ENCODE measurements at places on chromosomes 11 and 22.

- no peak for DNase-seq
Measured at GRCh38 chr11:104844451-104844850, 53.8 kb downstream of the CASP12 start.

GRCh38 chr11:75518771-75519653, 6.7 kb downstream of the GDPD5 start:
- DNase-seq: no peak

GRCh38 chr11:17209939-17210245, 2.1 kb upstream of the PIK3C2A start:
- no peak for DNase-seq

DNA sequence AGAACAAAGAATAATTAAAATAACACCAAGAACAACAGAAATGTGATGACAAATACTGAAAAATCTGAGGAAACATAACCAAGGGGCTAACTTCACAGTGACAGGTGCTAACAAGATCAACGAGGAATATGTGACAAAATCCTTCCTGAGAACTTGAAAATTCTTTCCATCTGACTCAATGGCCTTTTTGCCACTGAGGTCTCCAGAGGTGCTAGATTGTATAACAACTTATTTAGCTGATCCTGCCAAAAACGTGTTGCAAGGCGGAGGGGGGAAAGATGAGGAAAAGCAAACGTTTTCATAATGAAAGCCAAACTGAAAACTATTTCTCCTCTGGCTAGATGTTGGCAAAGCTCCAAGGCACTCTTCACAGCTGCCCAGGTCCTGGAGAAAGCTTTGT, 364.5 kb downstream of the NTM start:
- DNase-seq: no peak

DNA sequence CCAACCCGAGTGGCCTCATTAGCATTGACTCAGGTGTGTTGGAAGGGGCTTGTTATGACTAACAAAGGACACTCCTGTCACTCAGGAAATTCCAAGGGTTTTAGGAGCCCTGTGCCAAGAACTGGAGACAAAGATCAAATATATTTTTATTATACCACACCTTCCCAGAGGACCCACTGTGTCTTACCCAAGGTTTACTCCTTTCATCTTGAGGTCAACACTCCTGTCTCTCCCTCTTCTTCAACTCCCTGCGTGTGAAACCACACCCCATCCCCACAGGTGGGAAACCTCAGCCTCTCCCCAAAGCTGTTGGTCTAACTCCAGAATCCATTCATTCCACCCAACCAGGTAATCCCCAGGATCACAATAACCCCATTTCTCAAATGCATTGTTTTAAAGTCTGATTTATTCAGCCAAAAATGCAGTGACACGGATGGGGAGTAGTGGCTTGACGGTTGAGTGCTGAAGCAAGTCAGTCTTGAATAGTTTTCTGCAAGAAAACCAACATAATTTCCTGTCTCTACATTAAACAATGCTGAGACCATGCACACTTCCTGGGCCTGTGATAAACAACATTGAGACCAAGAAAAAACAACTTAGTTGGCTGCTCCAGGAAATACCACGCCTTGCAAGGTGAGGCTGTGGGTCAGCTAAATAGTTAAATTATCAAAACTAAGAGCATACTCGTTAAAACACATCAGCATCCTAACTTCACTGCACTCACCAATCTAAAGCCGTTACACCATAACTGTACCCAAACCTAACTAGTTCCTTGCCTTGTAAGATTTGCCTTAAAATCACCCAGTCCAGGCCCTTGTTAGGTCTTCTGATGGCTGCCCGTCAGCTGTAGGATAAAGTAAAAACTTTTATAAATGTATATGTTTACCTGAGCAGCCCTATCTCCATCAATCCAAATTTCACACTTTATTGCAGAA, 38.5 kb upstream of the SPON1 start:
- no peak for DNase-seq

GRCh38 chr22:28465841-28466240, 213.8 kb downstream of the TTC28 start:
- DNase-seq: no peak

DNA sequence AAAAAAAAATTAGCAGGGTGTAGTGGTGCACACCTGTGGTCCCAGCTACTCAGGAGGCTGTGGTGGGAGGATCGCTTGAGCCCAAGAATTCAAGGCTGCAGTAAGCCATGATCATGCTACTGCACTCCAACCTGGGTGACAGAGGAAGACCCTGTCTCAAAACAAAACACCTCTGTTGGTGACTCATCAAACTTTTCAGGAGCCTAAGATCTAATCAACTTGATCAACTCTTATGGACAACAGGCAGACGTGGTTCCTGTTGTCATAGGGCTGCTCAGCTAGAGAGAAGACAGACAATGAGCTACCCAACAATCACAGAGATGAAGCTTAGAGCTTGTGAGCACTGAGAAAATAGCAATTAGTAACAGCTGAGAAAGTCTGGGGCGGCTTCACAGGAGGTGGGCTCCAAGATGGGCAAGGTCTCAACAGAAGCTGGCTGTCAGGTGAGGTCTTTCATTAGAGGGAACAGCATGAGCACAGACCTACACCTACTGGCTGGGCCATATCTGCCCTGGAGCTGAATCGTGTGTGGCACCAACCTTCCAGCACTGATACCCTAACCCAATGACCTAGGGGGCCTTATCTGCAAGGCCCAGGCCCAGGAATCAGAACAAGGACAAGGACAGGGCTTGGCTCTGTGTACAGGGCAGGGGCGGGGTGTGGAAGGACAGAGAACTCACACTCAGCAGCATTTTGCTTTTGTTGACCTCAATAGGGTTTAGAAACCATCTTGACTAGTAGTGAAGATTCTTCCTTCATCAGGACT, 7.2 kb upstream of the UCP3 start:
- DNase-seq: no peak

DNA sequence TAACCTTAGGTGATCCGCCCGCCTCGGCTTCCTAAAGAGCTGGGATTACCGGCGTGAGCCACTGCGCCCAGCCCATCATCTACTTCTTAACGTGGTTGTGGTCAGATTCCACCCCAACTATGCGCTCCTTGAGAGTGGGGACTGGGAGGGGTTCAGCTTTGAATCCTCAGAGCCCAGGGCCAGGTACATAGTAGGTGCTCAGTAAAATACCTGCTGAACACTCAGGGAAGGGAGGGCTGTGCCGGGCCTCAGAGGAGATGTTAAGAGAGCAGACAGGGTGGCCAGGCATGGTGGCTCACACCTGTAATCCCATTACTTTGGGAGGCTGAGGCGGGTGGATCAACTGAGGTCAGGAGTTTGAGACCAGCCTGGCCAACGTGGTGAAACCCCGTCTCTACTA, 1.2 kb upstream of the LGALS1 start:
- DNase-seq: no peak

GRCh38 chr11:114192841-114193389, 103.3 kb upstream of the NNMT start:
- DNase-seq: no peak

- DNase-seq: peak; percentile 85
Measured at GRCh38 chr22:37229805-37230672, 14.0 kb downstream of the RAC2 start.

- no peak for DNase-seq
Measured at GRCh38 chr11:84890676-84891075, 736.5 kb downstream of the DLG2 start.

GRCh38 chr22:33757041-33757801, 163.1 kb downstream of the LARGE1 start:
- DNase-seq: no peak

- no peak for DNase-seq
Measured at GRCh38 chr11:119422809-119423508, at the start of gene THY1. TSS of gene THY1 (minus strand) at chr11:119423172. CDS start at chr11:119420905, 2,267 bp downstream.

DNA sequence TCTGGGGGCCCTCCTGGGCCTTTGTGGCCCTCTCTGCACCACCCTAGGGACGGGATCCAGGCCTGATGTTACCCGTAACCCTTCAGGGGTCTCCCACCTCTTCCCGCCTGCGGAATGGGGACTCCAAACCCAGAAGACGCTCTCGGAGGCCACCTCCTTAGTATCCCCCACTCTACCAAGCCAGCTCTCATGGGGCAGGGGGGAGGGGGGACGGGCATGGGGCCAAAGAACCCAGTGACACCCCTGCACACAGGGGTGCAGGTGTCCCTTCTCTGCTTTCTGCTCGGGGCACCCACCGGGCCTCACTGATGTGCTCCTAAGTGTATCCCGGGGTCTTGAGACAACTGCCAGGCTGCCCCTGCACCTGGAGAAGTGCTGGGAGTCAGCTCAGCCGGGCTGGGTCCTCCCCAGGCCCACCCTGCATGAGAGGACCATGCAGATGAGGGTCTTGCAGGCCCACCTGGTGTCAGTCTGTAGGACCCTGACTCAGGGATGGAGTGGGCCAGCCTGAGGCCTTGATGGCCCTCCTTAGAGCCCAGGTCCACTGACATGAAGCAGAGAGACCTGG, 176.9 kb downstream of the IGLL1 start:
- DNase-seq: no peak

DNA sequence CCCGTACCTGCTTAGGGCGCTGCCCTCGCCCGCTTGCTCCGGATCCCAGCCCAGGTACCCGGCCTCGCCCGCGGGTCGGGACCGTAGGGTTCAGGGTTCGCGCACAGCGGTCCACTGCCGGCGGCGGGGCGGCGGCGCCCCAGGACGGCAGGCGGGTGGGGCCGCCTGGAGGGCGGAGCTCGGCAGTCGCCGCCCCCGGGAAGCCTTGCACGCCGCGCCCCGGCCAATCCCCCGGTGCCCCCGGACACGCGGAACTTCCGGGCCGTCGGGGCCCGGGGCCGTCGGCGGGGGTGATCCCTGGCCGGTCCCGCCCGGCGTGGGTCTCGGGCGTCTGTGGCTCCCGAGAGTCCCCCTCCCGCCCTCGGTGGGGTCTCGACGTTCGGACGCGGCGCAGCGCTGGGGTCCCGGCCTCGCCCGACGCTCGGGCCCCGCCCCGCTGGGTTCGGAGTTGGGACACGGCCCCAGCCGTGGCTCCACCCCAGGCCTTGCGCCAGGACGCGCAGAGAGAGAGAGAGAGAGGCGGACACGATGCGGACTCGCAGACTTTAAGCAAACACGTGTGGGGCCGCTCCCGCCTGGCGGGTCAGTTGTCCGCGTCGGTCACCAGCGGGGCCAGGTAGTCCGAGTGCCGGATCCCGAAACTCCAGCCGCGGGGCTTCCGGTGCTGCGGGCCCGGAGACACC, at the start of gene TYMP:
TYMP (minus strand) TSS at position 116 of the 683 bp plus-strand sequence. CDS start 303 bp downstream, outside the sequence.
- DNase-seq: peak; percentile 57

DNA sequence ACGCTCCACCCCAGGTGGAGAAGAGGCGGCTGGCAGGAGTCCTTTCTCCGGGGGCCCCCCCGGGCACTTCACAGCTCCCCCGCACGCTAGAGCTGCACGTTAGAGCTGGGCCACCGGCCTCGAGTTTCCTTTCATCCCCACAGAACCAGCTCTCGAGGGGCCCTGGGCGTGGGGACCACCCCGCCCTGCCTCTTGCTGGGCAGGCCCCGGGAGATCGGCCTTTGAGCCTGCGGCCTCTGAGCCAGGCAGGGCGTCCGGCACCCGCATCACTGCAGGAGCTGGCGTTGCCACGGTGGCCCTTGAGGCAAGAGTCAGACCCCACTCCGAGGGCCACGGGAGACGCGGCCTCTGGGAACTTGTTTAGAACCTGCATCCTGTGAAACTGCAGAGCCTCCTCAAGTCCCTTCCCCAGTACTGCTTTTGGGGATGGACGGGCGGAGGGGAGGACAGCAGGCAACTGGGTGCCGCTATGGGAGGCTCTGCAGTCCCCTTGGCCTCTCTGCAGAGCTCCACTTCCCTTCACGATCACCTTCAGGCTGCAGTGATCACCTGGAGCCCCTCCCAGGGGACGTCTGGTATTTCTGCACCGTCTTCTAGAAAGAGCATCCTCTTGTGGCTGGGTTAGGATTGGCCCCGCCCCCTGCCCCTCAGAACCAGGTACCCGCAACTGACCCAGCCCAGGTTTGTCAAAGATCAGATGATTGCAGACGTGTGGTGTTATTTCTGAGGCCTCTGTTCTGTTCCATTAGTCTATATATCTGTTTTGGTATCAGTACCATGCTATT, 13.9 kb upstream of the GAL start:
- DNase-seq: no peak

GRCh38 chr11:76839311-76839710, 21.4 kb upstream of the ACER3 start:
- DNase-seq: no peak

GRCh38 chr11:108984523-108984922, 319.7 kb downstream of the DDX10 start:
- no peak for DNase-seq

- no peak for DNase-seq
Measured at GRCh38 chr11:20353829-20354434, 9.6 kb upstream of the HTATIP2 start.

DNA sequence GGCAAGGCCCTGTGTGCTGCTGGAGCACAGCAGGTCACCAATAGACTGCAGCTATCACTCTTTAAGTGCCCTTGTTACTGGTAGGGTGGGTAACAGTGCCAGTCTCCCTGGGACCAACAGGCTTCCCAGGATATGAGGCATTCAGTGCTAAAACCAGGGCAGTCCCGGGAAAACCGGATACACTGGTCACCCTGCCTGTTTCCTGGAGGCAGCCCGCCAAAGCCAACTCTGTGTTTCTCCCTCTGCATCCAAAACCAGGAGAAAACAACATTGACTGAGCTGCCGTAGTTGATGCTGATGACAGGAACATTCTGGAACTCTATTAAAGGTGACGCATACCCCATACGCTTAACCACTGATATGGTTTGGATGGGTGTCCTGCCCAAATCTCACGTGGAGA, 149.1 kb downstream of the SHANK2 start:
- no peak for DNase-seq

- DNase-seq: no peak
Measured at GRCh38 chr11:100876815-100877520, 189.9 kb downstream of the ARHGAP42 start.

DNA sequence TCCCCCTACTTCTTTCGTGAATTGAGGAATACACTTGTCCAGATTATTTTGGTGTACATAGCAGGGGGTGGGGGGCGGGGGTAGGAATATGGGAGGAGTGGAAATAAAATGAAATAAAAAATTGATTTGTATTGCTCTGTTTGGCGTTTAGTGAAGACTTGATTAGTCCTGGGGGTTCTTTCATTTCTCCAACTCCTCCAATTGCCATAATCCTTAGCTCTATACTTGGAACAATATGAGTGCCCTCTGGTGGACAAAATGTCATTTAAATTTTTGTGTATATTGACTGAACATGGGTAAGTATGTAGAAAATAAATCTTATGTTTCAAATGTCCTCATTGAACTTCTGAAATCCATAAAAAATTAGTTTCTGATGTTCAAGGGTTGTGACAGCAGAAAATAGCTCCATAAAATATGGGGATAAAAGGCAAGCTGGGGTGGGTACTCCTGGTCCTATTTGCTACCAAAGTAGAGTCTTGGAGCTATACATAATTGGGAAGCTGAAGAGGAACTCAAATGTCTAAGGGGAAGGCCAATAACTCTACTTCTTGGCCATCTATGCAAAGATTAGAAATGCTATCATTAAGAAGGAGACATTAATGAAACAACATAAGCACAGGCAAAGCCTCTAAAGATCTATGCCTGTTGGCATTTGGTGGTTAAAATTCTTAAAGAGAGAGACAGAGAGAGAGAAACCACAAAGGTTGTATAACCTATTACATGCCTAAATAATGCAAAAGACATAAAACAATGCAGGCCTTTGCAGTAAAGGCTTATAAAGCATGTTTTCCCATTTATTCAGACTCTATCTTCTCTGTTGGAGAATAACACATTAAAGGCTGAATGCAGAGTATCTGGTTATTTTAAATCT, 421.6 kb downstream of the METTL15 start:
- no peak for DNase-seq

- no peak for DNase-seq
Measured at GRCh38 chr11:88555829-88556202, 218.3 kb upstream of the CTSC start.

- DNase-seq: peak; percentile 74
Measured at GRCh38 chr11:208181-208916, 841 bp downstream of the RIC8A start.

GRCh38 chr22:42769574-42770447, 49.1 kb upstream of the A4GALT start:
- no peak for DNase-seq
